ENCODE measurements at places on chromosomes 2 and 18.

DNA sequence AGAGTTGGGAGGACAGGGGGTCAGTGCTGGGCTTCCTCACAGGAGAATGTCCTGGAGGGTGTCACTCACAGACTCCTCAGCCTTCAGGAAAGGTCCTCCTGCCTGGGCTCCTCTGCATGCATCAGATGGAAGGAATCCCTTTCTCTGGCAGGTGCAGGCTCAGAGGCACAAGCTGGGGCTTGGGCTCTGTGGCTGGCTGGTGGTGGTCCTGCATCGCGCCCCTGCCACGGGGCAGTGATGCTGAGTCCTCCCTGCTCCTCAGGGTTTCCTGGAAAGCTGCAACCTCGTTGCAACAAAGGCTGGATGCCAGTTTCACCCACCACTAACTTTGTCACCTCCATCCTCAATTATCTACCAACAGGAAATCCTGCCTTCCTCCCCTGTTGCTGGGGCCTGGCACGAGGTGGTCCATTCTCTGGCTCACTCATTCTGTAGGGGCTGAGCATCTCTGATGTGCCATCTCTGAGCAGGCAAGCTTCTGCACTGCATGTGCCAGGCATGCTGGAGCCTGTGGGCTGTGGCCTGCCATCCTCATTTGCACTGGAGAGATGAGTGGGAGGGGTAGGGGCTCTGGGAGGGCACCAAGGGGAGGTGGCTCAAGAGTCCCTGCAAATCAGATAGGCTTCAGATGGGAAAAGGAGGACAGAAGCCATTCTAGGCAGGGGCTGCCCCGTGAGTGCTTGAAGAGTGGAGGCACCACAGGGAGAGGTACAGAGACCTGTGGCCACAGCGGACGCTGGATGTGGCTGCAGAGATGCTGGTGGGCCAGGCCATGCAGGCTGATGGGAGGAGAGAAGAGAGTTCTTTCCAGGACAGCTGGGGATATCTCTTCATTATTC, 272.6 kb upstream of the HS6ST1 start:
- DNase-seq: no peak

DNA sequence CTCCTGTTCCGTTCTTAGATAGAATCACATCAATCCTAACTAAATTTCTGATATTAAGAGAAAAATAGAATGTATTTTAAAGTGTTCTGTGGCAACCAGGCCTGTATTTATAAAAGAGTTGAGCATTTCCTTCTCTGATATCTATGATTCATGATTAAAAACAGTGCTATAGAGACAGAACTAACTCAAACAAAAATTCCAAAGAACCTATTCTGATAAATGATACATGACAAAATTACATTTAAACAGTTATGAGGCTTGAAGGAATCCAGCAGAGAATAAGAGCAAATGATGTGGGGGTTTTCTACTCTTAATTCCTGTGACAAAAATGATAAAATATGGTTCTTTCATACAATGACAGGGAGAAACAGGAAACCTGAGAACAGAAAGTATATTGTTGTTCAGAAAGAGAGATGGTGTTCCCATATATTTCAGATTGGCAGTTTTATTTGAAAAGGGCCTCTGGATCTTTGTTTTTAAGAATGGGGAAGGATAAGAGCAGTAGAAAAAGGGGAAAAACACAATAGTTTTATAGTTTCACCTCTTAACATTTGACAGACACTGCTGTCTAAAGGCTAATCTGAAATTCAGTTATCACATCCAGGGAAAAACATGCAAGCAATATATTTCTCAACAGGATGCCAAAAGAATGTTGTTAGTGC, 944.3 kb downstream of the LRP1B start:
- DNase-seq: no peak

GRCh38 chr2:66957198-66957597, 439.9 kb upstream of the ETAA1 start:
- DNase-seq: no peak

DNA sequence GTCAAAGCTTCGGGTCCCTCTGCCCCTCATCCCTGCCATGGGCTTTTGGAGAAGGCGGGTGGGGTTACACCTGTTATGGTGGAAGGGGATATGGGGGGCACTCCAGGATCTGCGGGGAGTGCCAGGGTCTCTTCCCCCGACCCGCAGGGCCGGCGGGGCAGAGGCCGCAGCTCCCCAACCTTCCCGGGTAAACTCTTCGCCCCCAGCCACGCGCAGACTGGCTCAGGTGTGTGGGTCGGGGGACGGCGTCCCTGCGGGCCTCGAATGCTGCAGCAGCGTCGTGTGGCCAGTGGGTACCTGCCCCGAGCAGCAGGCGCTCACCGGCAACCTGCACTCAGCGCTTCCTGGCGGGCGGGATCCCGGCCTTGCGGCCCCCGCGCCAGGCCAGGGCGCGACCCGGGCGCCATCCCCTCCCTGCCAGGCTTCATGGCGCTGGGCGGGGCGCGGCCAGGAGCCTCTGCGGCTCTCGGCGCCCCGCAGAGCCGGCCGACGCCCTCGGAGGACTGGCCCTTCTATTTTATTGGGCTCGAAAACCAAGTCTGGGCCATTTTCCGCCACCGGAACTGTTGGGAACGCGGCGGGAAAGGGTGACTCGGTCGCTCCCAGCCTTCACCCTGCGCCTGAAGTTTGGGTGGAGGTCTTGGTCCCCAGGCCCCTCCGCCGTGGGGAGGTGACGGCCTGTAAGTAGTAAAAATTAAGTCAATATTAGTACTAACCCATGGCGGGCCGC, 4.5 kb downstream of the GBX2 start:
- DNase-seq: no peak

- no peak for DNase-seq
Measured at GRCh38 chr2:233438573-233439147, 84.4 kb downstream of the DGKD start.

DNA sequence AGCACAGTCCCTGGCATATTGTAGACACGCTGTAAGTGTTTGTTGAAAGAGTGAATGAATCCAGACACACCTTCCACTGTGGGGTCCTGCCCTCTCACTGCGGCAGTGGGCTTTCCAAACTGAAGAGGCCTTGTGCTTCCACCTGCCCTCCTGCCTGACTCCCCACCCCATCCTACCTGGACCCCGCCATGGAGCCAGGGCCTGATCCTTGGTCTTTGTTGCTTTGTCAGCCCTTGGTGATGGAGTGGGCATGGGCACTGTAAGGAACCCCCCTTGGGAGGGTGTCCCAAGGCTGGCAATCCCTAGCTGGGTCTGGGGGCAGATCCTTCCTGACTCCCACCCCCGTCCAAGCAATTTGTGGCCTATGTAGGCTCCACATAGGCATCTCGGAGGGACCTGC, 33.1 kb downstream of the KLHL29 start:
- no peak for DNase-seq
